ENCODE measurements at places on chromosomes 11 and 22.

DNA sequence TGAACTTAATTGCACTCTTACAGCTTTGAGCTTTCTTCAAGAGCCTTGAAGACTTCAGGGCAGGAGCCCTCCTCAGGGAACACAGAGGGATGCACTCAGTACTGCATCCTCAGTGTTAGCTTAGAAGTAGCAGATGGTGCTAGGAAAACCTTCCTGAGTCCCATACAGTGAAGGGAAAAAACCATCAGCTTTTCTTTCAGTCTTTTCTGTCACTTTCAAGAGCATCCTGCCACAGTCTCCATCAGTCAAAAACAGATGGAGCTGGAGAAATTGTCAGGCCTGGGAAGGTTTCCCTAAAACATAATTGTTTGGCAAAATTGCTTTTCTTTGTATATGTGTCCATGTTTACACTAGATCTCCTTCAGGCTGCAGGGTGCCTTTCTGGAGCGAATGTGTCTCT lies 384.1 kb downstream of the NELL1 start:
- DNase-seq: no peak

- no peak for DNase-seq
These were observed 48.5 kb upstream of the PRDM11 start for GRCh38 chr11:45097721-45098493.

GRCh38 chr11:12556155-12556554 lies 118.1 kb upstream of the TEAD1 start:
- DNase-seq: no peak

DNA sequence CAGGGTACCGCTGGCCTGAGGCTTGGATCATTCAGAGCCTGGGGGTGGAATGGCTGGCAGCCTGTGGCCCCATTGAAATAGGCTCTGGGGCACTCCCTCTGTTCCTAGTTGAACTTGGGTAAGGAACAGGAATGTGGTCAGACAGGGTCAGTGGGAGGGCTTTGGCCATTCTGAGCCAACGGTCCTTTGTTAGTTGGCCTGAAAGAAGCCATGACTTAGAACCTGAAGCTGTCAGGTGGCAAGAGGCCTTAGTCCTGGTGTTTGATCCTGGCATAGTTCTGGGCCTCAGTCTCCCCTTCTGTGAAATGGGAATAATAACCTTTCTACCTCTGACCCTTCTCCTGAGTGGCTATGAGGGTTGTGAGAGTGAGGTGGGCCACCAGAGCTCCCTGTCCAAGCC lies 8.3 kb downstream of the PGAP2 start:
- no peak for DNase-seq

- DNase-seq: no peak
These were observed 29.6 kb downstream of the SBF1 start for GRCh38 chr22:50445071-50445879.

- DNase-seq: no peak
These were observed 24.6 kb downstream of the TRAF6 start for GRCh38 chr11:36485298-36486002.

DNA sequence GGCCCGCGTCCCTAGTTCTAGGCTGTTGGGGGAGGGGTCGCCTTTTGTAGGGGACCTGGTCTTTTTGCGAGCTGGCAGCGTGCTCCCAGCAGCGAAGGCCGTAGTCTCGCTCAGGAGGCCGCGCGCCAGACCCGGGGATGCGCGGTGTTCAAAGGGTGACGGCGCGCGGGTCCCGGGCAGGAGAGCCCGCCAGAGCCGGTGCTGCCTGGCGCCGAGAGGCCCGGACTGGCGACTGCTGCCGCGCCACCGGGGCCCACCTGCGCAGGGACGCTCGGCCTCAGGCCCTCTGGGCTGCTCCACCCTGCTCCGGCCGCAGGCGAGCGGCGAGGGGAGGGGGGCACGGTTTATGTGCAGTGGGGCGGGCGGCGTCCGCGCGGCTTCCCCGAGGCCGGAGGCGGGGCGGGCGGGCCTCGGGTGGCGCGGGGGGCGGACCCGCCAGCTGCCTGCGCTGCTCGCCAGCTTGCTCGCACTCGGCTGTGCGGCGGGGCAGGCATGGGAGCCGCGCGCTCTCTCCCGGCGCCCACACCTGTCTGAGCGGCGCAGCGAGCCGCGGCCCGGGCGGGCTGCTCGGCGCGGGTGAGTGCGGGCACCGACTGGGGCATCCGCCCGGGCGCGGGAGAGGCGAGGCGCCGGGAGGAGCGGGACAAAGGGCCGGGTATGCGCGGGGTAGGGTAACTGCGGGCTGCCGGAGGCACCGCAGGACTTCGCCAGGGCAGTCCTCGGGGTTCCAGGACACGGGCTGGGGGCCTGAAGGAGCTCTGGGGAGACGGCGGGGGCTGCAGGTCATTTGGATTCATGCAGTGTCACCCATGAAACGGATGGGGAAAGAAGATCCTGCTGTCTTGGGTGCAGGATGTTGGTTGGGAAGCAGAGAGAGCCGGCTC lies at the start of gene PRSS23:
Gene PRSS23, plus strand, starts transcription at position 467 of the 884 bp plus-strand sequence. CDS start 7,102 bp downstream, outside the sequence.
- peak; percentile 21 for DNase-seq

DNA sequence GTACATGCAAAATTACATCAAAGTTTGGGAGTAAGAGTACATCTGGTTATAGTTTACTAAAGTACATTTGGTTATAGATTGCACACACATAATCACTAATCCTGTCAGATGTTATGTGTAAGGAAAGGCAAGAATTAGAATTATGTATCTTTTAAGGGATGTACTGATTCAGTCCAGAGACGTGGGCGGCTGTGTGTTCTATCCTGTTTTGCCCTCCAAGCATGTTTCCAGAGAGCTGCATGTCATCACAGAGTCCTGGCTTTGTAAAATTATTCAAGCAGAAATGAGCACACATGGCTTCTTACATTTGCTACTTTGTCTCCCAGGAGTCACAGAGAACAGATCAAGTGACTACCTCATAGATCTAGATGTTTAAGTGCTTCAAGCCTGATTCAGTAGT lies 33.2 kb upstream of the CEP126 start:
- DNase-seq: no peak
